ENCODE measurements at places on chromosomes 4 and X.

DNA sequence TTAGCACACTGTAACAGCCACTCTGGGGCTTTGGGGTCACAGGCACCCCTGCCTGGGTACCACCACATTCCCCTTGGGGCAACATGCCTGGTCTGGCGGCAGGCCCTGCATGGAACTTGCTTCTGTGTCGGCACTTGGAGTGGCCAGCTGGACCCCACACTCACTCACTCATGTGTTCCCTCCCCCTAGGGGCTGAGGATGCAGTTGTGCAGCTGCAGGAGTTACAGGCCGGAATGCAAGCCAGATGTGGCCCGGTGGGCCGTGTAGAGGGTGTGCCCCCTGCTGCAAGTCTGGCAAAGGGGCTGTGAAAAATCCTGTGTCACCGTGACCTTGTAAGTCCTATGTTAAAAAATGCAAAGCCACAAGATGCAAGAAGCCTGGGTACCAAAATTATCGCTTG is 34.2 kb downstream of the ATXN3L start:
- DNase-seq, result no peak

GRCh38 chr4:174215961-174216680 is 67.3 kb downstream of the FBXO8 start:
- no peak for DNase-seq

DNA sequence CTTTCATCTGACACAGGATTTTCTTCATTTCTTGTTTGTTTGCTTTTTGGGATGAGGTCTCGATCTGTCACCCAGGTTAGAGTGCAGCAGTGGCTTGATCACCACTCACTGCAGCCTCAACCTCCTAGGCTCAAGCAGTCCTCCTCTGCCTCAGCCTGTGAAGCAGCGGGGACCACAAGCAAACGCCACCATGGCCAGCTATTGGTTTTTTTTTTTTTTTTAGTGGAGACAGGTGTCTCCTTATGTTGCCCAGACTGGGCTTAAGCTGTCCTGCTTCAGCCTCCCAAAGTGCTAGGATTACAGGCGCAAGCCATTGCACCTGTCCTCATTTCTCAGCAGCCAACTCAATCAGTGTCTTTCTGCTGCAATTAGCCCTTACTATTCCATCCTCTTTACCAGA is 10.3 kb downstream of the SPRY1 start:
- no peak for DNase-seq

DNA sequence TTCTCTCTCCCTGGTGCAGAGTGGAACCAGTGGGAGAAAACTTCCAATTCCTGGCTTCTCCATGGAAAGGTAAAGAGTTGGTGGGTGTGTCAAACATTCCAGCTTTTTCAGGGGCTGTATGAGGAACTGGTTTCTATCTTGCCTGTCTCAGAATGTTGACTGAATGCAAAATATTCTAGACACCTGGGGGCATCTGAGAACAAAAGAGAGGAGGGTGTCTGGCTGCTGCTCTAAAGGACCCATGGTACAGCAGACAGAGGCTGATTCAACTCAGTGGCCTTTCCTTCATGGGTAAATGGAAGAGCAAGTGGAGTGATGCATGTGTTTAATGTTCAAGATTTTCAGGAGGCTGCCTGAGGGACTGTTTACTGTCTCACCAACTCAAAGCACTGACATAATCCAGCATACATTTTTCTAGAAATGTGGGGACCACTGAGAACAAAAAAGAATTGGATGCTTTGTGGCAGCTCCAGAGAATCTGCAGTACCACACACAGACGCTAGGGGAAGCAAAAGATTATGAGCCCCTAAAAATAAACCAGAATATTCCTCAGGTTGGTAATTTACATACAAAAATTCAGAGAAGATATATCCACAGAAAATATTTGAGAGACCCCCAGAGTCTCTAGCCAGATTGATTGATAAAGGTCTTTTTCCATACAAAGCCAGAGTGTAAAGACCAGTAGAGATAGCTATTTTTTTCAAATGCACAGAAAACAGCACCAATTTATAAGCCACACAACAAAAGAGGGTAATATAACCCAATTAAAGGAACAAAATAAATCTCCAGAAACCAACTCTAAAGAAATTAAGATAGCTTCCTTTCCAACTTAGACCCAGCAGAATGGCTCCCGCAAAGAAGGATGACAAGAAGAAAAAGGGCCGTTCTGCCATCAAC is 48.0 kb upstream of the STARD8 start:
- DNase-seq, result no peak

- DNase-seq, result no peak
Measured at GRCh38 chr4:123767806-123768205, 371.2 kb downstream of the SPRY1 start.

All from stimulated activated CD4-positive, alpha-beta T cell treated with anti-CD3 and anti-CD28 coated beads, Interleukin-4, amount 100 ng/mL, for 48 hours (primary cell).